ENCODE measurements at places on chromosomes 3 and 15. TPM values are rescaled to one million over a fixed set of nuclear protein-coding genes. Genes with fewer than 3 reads are reported as not detected.

DNA sequence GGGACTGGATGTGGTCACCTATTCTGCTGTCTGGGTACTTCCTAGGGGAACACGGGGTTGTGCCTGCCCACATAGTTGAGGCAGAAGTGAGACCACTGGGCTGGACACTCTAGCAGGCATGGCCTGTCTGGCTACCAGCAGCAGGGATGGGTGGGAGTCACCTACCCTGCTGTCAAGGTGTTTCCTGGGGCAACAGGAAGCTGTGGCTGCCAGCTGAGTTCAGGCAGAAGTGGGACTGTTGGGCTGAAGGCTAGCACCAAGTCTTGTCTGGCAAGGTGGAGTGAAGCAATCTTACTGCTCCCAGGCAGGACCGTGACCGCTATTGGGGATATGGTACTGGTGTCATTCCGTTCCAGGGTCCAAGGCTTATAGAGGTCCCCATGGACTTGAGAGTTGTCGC lies 20.3 kb upstream of the ZDHHC23 start:
- DNase-seq = no peak

Gene ATP11B
- 62.1 TPM for total RNA-seq

Gene PLA2G4F
- 0.11 TPM for total RNA-seq

DNA sequence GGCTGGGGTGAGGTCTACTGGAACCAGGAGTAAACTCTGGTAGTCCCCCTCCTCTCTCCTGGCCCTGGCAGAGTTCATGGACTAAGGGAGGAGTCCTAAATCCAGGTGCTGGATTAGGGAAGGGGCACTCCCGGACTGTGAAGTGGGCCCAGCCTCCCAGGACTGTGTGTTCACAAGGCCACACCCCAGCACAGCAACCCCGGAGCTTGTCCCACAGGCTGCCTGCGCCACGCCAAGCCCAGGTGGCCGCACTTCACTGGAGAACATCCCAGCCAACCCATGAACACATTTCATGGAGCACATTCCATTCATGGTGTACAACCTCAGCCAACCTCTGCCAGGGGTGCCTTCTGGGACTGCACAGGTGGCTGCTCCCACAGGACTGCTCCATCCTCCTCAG lies 8.2 kb downstream of the ARPIN start:
- DNase-seq = no peak

- no peak for DNase-seq
Measured at GRCh38 chr3:192366916-192367315, 360.4 kb downstream of the FGF12 start.

GRCh38 chr3:52522651-52523251 lies 10.9 kb downstream of the NT5DC2 start:
- no peak for DNase-seq

GRCh38 chr15:71183063-71183462 lies 67.8 kb downstream of the THSD4 start:
- DNase-seq = no peak

GRCh38 chr3:189962466-189962865 lies 158.2 kb downstream of the P3H2 start:
- no peak for DNase-seq

- DNase-seq = no peak
Measured at GRCh38 chr3:81713031-81713430, 48.4 kb downstream of the GBE1 start.

GRCh38 chr15:83014205-83014653 lies 2.8 kb upstream of the C15orf40 start:
- no peak for DNase-seq

Gene MRPL47
- 43.5 TPM for total RNA-seq

- no peak for DNase-seq
Measured at GRCh38 chr3:128076483-128077201, 24.4 kb downstream of the SEC61A1 start.

Gene HHLA2
- total RNA-seq = 0.22 TPM

Gene IGSF11
- total RNA-seq = 13.6 TPM

DNA sequence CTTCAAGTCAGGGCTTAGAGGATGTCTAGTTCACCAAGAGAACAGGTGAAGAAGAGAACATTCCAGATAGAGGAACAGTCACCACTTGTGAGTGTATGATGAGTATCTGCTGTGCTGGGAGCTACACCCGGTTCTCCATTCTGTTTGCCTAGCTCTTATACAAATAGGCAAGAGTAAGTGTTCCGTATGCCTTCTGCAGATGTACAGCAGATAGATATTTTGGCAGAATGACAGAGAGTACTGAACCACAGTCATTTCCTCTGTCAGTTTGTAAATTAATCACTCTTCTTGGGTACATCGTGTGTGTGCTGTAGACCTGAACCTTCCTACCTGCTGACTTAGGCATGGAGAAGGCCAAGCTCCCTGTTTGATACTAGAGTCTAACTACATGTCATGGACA lies 108.3 kb upstream of the CTDSPL start:
- DNase-seq = no peak

DNA sequence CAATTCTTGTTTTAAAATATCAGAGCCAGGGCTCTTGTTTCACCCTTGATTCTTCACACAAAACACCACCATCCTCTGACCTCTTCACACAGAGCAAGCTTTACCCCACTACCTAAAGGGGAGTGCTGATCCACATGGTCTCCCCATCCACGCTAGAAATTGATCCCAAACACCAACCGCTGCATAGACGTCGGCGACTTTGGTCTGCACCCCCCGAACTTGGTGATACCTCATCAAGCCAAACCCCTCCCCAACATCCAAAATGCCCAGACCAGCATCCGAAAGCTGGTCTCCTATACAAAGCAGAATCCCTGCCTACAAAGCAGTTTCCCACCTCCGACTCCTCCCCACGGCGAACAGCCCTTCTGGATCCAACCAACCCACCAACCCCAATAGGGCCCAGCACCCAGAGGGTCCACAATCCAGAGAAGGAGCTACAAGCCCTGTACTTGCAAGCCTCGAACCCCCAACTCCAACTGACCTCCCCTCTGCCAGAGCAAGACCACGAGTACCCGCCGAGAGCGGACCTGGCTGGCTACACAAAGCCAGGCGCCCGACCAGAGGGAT lies 25.8 kb upstream of the MTHFS start:
- no peak for DNase-seq

Gene CLDN16
- 0.39 TPM for total RNA-seq

DNA sequence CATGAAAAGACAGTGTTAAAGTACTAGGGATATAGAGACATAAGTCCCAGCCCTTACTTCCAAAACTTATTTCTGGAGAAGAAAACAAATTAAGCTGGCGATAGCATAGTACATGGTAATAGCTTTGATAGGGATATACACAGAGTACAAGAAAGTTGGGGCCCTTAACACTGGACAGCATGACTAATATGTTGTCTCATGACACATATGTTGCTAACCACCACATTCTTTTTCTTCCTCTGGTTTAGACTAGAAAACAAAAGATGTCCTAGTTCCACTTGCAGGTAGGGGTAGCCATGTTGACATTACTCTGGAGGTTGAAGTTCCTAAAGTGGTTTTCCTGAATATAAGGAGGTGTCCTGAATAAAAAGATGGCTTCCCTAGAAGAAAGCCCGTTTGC lies 75.3 kb downstream of the RFX7 start:
- no peak for DNase-seq

Gene FYCO1
- total RNA-seq = 16.0 TPM

DNA sequence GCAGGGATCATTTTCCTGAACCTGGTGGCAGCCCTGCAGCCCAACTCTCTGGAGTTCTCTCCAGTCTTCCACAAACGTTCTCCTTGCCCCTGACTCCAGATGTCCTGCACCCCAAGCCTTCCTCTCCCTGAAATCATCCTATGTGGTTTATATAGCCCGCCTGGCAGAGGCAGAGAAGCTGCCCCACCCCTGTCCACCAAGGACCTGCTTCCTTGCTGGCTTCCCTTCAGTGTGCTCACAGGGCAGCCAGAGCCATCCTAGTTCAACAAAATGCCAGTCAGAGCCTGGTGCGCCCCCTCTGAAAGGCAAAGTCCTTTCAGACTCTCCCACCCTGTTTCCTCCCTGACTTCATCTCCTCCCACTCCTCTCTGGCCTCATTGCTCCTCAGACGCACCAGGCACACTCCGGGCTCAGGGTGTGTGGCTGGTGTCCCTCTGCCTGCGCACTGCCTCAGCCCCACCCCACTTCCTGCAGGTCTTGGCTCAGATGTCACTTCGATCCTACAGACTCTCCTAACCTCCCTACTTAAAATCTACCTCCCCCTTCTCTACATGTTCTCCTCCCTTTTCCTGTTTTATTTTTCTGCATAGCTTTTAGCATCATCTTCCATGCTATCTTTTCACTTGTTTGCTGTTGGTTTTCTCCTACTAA lies 5.9 kb downstream of the KBTBD13 start:
- DNase-seq = no peak

Gene SEMA3B
- 41.2 TPM for total RNA-seq

Gene CHD2
- total RNA-seq = 174 TPM

GRCh38 chr3:58419780-58420507 lies 13.7 kb downstream of the PDHB start:
- DNase-seq = no peak

GRCh38 chr15:75830910-75831805 lies 12.1 kb upstream of the UBE2Q2 start:
- DNase-seq = no peak

GRCh38 chr3:42191443-42191747 lies 74.6 kb downstream of the CCK start:
- no peak for DNase-seq

GRCh38 chr3:23430781-23431398 lies 227.8 kb downstream of the UBE2E2 start:
- no peak for DNase-seq

DNA sequence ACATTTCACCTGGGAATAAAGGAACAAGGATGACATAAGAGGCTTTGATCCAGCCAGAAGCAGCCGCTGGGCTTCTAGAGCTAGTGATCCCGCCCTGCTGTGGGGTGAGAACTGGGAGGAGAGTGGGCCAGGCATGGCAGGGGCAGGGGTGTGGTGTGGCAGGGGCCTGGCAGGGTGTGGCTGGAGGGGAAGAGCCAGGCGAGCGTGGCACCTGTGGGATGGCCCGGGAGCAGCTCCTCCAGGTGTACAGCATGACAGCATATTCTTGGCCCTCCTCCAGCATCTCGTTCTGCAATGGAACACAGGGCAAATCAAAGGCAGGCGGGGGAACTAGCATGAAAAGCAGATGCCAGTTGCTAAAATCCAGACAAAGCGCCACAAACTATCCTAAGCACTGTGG lies 35.5 kb downstream of the CYFIP1 start:
- no peak for DNase-seq

GRCh38 chr15:61038387-61038786 lies 190.7 kb downstream of the RORA start:
- no peak for DNase-seq

Gene PBRM1
- 71.9 TPM for total RNA-seq

DNA sequence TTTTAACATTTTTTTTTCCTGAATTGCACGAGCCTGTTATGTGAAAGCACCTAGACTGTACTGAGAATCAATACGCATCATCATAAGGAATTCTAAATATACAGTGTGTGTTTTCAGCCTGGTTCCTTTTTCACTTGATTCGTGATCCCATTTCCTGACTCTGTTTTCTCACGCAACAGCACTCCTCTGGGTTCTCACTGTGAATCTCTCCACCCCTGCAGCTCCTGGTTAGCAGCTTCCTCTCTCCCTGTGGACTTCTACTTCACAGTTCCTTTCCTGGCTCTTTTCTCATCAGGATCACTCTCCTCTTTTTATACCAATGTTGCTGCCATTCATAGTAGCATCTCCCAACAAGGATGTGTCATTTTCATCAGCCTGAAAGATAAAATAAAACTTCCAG lies 297.2 kb downstream of the CADM2 start:
- DNase-seq = peak; percentile 43

DNA sequence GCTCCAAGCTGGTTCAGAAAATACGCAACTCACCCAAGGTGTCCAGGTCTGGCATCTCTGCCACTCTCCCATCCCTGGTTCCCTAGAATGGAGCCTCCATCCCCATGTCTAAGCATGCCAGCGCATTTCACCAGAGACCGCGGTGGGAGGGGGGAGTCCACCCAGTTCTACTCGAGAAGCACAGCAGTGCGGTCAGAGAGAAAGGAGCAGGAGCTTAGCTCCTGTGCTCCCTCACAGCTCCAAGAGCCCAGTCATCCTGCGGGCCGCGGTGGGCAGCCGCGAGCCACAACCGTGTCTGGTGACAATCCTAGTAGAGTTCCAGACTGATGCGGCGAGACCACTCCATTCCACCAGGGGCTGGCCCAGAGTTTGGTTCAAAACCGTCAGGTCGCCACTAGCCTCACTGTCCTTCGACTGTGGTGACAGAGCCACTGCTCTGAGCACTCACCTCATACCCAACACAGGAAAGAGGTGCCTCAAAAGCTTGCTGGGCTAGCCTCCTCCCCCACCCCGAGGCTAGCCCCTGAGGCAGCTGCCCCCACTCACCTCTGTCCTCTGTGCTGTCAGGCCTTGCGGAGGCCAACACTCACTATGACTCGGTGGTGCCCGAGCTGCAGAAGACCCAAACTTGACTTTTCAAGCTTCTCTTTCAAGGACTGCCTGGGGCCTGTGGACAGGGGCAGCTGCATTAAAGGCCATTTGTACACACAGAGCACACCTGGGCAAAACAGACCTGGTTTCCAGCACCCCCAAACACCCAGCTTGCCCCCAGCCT lies 185.4 kb downstream of the XXYLT1 start:
- DNase-seq = no peak

Gene CACNA2D2
- 11.6 TPM for total RNA-seq

DNA sequence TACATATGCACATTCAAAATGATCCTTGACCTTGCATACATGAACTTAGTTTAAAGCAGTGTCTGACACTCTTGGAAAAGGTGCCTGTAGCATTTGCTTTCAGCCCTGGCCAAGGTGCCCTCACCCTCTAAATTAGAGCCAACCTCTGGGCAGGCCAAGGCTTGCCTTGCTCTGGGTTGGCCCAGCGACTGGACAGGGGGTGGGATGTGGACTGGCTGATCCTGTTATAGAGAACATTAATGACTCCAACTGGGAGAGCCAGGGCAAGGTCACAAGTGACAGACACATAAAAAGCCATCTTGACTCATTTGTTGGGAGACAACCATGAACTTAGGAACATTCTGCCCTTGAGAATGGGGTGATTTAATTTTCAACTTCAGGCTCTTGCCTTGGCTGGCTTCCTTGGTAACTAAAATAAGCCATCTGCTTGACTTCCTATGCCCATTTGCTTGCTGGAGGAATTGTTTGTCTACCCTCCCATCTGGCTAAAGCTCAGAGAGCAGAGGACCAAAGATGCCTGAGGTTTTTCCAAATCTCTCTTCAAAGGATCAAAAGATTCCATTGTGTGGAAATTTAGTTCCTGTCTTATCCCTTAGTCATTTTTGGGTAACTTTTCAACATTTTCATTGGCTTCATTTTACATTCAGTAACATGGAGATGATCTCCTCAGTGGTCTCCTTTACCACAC lies 403.7 kb downstream of the SOX2 start:
- DNase-seq = peak; percentile 33

Gene GATA2
- total RNA-seq = 4.6 TPM

- DNase-seq = no peak
Measured at GRCh38 chr3:149894205-149894604, 76.5 kb downstream of the PFN2 start.

Gene XCR1
- not detected for total RNA-seq

Data from spinal cord (tissue), 10 donors.